Tibial nerve (tissue), 4 donors: ENCODE measurements at places on chromosomes 16 and 17. TPM values are rescaled to one million over a fixed set of nuclear protein-coding genes. Genes with fewer than 3 reads are reported as not detected.

GRCh38 chr16:56611281-56611833, 3.0 kb downstream of the MT2A start:
- no peak for DNase-seq

DNA sequence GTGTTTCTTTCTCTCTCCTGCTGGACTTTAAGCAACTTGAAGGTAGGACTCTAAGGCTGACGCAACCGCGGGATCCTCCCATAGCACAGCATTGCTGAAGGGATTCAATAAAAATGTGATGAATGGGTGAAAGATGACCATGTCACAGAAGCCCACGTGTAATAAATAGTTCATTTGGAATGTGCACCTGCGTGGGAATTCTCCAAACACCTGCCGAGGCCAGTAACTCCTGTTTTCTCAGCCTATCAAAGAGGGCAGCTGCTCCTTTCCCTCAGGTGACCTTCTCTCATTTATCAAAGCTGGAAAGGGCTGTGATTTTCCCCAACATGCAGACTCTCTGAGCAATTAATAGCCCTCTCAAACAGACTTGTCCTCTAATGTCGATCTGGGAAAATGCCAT, 235.7 kb downstream of the STX8 start:
- no peak for DNase-seq

DNA sequence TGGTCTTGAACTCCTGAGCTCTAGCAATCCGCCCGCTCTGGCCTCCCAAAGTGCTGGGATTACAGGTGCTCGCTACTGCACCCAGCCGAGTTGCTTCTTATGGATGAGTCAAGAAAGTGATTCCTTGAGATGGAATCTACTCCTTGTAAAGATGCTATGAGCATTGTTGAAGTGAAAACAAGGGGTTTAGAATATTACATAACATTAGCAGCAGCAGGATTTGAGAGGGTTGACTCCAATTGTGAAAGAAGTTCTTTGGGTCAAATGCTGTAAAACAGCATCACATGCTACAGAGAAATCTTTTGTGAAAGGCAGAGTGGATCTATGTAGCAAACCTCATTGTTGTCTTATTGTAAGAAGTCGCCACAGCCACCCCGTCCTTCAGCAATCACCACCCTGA, 72.7 kb downstream of the NT5M start:
- DNase-seq = no peak

DNA sequence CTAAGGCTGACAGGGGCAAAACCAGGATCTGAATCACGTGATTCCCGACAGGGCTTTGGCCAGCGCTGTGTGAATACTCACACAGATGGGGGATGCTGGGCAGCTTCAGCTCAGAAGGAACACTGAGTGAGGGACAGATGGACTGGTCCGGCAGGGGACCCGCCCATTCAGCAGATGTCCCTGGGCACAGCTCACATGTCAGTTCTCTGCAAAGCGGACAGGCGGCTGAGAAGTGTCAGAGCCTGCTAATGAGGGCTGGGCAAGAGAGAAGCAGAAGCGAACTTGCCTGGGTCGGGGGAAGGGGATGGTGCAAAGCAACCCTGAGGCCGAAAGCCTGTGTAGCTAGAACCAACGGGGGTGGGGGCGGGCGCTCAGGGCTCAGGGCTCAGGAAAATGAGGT, 11.9 kb upstream of the GLIS2 start:
- no peak for DNase-seq

- no peak for DNase-seq
These were observed 168.7 kb upstream of the KCNJ16 start for GRCh38 chr17:69906306-69906705.

The RTN4RL1 gene
- 7.7 TPM for total RNA-seq

DNA sequence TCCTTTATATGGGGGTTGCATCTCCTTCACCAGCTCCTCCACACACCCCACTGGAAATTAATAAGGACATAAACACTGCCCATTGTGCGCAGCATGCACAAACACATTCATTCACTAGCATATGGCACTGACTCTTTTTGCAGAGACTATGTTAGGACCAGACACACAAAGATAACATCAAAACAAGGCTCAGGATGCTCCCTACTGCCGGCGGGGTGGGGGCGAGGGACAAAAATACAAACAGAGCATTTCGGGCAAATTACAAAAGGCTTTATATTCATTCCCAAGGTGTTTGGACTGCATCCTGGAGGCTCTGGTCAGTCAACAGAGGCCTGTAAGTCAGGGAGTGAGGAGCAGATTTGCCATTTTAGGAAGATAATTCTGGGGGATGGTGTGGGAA, 299.7 kb downstream of the SLC39A11 start:
- DNase-seq = no peak

DNA sequence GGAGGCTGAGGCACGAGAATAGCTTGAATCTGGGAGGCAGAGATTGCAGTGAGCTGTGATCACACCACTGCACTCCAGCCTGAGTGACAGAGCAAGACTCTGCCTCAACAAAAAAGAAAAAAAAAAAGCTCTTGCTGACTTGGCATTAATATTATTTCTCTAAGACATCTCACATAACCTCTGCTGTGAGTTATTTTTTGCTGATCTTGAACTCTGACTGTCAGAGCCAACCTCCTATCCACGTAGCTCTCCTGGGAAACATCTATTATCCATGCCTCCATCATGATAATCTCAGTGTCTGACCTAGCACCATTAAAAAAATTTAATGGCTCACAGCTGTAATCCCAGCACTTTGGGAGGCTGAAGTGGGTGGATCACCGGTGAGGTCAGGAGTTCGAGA, 12.7 kb upstream of the ULK2 start:
- DNase-seq = no peak

- DNase-seq = no peak
These were observed 55.9 kb upstream of the SREBF1 start for GRCh38 chr17:17892731-17893130.

- no peak for DNase-seq
These were observed 1.7 kb downstream of the TTC19 start for GRCh38 chr17:16001226-16001897.

The KRT15 gene
- 4.2 TPM for total RNA-seq

GRCh38 chr16:87048730-87049115, 268.5 kb downstream of the C16orf95 start:
- no peak for DNase-seq

The SYT17 gene
- total RNA-seq = 8.4 TPM

The MAP3K3 gene
- total RNA-seq = 107 TPM

GRCh38 chr17:1294157-1294717, 14.8 kb downstream of the TRARG1 start:
- DNase-seq = no peak

DNA sequence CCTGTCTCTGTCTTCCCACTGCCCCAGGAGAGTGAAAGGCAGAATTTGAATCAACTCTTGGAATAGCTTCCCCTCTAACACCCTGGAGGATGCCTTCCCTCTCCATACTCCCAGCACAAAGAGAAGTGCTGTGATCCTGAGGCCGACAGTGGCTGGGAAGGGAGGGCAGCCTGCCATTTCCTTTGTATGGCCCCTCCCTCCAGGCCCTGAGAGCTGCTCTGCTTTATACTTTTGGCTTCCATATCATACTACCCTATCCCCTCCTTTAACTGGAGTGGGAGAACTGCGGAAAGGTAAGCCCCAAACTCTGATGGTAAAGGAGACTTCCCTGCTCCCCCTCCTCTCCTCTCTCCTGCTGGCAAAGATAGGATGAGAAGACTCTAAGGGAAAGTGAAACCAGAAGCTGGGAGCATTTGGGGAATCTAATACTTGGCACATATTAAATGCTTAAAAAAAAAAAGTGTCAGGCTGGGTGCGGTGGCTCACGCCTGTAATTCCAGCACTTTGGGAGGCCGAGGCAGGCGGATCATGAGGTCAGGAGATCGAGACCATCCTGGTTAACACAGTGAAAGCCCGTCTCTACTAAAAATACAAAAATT, 4.1 kb upstream of the MED24 start:
- DNase-seq = no peak

- no peak for DNase-seq
These were observed 27.8 kb upstream of the ITGA3 start for GRCh38 chr17:50027881-50028735.

GRCh38 chr17:29237476-29238132, 9.1 kb upstream of the CRYBA1 start:
- no peak for DNase-seq

The NKD1 gene
- 28.3 TPM for total RNA-seq

The SMTNL2 gene
- 6.3 TPM for total RNA-seq

DNA sequence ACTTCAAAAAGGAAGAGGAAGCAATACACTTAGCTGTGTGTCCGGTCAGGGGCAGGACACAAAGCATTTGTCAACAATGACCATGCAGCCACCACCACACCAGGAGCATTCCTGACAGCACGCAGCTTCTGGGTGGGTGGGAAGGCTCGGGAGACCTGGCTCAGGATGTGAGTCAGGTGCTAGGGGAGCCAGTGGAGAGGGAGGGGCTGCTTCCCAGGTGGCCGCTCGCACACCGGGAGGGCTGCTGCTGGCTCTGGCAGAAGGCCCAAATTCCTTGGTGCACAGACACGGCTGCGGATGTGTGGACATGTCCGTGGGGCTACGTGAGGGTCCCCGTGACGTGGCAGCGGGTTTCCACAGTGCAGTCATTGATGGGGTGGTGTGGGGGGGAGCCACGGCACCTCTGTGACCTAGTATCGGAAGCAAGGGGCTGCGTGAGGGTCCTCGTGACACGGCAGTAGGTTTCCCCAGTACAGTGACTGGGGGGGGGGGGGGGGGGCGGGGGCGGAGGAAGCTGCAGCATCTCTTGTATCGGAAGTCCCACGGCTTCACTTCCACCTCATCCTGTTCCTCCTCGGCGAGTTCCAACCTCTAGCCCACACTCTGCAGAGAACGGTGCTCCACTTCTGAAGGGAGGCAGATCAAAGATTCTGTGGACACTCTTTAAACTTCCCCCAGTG, 112.8 kb downstream of the ZNF778 start:
- DNase-seq = no peak

GRCh38 chr17:70120425-70120824, 45.4 kb downstream of the KCNJ16 start:
- no peak for DNase-seq

GRCh38 chr17:6514371-6514770, 42.0 kb downstream of the PITPNM3 start:
- no peak for DNase-seq
